Activated CD8-positive, alpha-beta memory T cell treated with anti-CD3 and anti-CD28 coated beads for 24 hours (primary cell): ENCODE measurements at places on chromosomes 11 and 22.

- no peak for DNase-seq
These were observed 8.3 kb downstream of the PPFIBP2 start for GRCh38 chr11:7522121-7522520.

- DNase-seq = no peak
These were observed 13.5 kb upstream of the HMOX1 start for GRCh38 chr22:35367331-35367886.

DNA sequence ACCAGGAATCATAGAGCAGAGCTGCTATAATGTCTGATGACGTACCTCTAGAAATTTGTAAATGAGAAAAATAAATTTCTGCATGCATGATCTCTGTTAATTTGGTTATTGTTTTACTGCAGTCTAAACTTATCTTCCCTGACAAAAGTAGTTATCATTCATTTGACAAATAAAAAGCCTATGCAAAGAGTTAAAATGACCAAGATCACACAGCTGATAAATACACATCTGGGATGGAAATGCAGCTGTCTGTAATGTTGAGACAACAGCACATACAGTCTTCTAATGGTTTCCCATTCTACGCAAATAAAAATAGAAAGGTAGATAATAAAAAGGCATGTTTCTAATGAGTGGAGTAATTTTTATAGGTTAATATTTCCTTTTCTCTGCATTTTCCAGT is 225.1 kb upstream of the LUZP2 start:
- DNase-seq = no peak

GRCh38 chr22:33382436-33382835 is 324.3 kb upstream of the SYN3 start:
- no peak for DNase-seq

DNA sequence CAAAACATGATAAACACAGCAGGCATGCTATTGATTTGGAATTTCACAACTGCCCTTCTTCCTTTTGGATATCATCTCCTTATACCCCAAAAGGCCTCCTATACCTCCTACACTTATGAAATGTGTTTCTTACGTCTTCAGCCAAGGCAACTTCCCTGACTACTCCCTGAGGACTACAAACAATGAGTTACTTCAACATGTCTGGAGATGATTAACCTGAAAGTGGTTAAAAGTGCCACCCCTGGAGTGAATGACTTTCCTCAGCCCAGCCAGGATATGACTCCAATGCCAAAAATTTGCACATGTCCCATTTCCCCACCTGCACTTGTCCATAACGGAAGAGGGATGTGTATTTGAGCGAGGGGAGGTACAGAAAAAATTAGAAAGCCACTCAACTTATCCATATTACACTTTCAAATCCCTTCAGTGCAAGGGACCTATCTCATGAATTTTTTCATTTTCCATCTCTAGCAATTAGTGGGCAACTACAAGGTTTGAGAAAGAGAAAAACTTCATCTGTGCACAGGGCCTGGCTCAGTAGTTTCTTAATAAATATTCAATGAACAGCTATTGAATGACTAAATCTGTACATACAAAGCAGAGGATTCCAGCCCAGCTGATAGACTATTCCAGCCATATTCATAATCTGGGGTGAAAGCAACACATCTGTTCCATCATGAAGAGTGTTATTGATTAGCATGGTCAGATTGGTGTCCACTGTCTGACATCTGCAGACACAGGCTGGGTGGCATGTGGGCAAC is 36.8 kb downstream of the KIRREL3 start:
- DNase-seq = no peak

- no peak for DNase-seq
These were observed 68.3 kb upstream of the CLDN5 start for GRCh38 chr22:19592464-19592863.

DNA sequence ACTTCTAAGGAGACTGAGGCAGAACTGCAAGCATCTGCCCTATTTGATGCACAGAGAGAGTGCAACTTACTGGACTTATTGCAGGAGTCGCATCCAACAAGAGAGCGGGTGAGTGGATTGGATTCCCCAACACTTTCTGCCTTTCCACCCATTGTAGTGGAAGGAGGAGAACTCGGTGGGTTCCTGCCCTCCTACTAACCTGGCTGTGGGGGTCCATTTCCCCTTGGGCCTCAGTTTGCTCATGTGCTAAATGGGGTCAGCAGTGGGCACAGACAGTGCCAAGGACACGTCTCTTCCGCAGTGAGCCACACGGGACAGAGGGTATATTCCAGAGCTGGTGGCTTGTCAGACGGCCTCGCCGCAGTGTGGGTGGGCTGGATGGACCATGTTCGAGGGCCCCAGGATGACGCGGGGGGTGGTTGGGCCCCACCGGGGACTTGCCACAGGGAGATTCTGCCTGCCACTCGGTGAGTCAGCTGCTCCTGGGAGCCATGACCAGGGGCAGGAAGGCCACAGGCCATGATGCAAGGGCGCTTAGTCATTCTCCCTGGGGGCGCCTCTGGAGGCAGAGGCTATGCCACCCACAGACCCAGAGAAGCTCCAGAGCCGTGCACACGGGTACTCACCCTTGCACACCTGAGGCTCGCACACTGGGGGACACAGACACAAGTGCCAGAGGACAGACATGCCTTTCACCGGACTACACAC is 8.2 kb downstream of the ALX4 start:
- no peak for DNase-seq

DNA sequence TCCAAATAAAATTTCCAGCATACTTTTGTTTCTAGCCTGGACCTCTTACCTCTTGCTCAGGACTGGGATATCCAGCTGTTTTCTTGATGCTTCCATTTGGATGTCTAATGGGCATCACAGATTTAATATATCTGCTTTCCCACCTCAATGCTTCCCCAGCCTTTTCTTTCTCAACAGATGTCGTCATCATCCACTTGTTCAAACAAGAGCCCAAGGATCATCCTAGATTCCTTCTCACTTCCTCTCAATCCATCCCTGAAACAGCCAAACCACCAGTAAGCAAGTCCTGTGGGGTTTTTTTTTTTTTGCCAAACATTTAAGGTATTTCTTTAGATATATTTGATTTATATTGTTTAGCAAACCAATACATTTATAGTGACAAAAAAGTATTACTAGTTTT is 12.5 kb downstream of the THY1 start:
- DNase-seq = no peak
